Liver (tissue), 10 donors: ENCODE measurements at places on chromosomes 13 and 19.

GRCh38 chr19:13875824-13876223 is 1.1 kb upstream of the NANOS3 start:
- no peaks in the 10 kb centered on the region for H3K36me3 ChIP-seq
- H3K4me3 ChIP-seq: no peak overlapping the region
- no peak overlapping the region for H3K27ac ChIP-seq

GRCh38 chr19:58350001-58350861 is 3.1 kb downstream of the A1BG start:
- peak overlapping the region; percentile 96 for H3K4me3 ChIP-seq
- DNase-seq: no peak
- H3K27ac ChIP-seq: no peak overlapping the region
- no peaks in the 10 kb centered on the region for H3K36me3 ChIP-seq
- H3K4me1 ChIP-seq: peaks cover 16% of the 10 kb centered on the region

GRCh38 chr13:99307648-99308339 is 595 bp upstream of the GPR183 start:
- H3K36me3 ChIP-seq: no peaks in the 10 kb centered on the region
- no peak overlapping the region for H3K4me3 ChIP-seq
- H3K4me1 ChIP-seq: no peaks in the 10 kb centered on the region
- no peak for DNase-seq
- H3K27me3 ChIP-seq: no peaks in the 10 kb centered on the region

DNA sequence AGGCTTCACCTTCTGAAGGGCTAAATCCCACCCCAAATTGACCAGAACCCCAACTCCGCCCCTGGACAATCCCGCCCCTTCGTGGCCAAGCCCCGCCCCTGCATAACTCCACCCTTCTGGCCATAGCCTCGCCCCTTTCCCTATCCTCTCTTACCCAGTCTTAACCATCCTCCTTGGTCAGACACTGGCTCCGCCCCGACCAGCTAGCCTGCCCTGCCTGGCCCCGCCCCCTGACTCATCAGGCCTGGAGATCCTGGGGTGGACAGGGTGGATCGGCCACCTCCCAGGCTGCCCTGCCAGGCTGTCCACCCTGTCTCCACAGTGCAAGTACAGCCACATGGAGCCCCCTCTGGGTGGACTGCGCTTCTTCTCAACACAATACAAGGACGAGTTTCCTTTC is 8.0 kb upstream of the ZNF358 start:
- H3K27ac ChIP-seq: no peak overlapping the region
- no peaks in the 10 kb centered on the region for H3K4me1 ChIP-seq
- no peaks in the 10 kb centered on the region for H3K27me3 ChIP-seq
- DNase-seq: peak; percentile 90
- no peak overlapping the region for H3K4me3 ChIP-seq

- no peaks in the 10 kb centered on the region for H3K27me3 ChIP-seq
- no peaks in the 10 kb centered on the region for H3K4me1 ChIP-seq
- H3K4me3 ChIP-seq: no peak overlapping the region
- no peak overlapping the region for H3K27ac ChIP-seq
These were observed 105.8 kb downstream of the LACC1 start for GRCh38 chr13:43985422-43986072.

- DNase-seq: no peak
- H3K27me3 ChIP-seq: no peaks in the 10 kb centered on the region
- no peaks in the 10 kb centered on the region for H3K4me1 ChIP-seq
- H3K4me3 ChIP-seq: no peak overlapping the region
- no peak overlapping the region for H3K27ac ChIP-seq
- H3K36me3 ChIP-seq: no peaks in the 10 kb centered on the region
These were observed 61.0 kb downstream of the RASA3 start for GRCh38 chr13:114071410-114071809.

- no peaks in the 10 kb centered on the region for H3K27me3 ChIP-seq
- peak within 1 kb of the TSS; percentile 54 for H3K4me3 ChIP-seq
- peak; percentile 85 for DNase-seq
- peak within 1 kb of the TSS; percentile 78 for H3K27ac ChIP-seq
- H3K4me1 ChIP-seq: no peaks in the 10 kb centered on the region
- no peaks in the 10 kb centered on the region for H3K36me3 ChIP-seq
These were observed at the start of gene ZNF135 for GRCh38 chr19:58059003-58059670. Gene ZNF135 (plus strand): TSS chr19:58059282. CDS start chr19:58060003, 721 bp downstream.
